Panc1 (cell line): ENCODE measurements at places on chromosomes 7 and 10.

DNA sequence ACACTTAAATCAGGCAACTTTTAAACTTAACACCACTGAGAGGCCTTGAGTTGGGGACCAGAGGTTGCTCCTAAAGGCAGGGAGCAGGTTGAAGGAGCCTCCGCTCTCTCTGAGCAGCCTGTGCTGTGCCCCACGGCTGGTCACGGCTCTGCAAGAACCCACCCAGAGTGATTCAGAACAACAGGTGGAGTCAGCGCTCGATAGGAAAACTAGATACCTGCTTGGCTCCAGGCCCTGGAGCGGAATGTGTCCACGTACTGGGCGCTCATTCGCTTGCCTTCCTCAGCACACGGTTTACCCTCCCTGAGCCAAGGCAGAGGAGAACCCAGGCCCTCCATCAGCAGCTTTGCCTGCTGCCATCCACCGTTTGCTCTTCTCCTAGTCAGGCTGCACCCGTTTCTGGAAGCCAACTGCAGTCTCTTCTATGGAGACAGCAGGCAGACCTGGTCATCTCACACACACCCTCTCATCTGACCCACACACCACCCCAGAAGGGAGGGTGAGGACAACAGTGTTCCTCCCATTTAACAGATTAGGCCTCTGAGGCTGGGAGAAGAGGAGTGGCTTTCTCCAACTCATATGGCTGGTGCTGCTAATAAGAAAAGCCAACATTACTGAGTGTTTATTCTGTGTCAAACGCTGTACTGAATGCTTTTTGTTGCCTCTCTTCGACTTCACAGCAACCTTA, 37.6 kb upstream of the PDCD4 start:
- no peak for DNase-seq

DNA sequence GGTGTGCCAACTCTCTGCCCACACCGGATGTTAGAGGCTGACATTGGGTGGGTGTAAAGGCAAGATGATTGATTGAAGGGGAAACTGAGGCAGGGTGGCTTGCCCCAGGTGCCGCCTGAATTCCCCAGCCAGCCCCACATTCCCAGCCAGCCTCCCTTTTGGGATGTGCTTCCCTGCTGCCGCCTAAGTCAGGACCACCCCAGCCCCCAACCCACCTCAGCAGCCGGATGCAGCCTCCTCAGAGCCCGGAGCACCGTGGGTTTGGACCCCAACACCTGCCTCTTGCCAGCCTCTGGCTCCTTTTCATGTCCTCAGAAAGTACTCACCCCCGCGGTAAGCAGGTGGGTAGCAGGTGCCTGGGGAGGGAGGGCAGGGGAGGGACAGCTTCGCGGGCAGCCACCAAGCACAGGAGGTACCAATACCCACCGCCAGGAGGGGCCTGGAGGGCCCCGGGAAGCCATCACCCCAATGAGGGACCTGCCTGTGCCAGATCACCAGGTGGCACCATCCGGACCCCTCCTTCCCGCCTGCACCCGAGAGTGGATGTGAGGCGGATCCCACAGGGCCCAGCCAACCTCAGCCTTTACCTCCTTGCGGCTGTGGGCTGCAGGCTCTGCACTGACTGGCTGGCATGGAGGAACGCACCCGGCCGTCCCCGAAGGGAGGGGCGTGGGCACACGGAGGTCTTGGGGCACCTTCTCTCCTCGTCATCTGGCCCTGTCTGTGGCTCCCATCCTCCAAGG, 60.5 kb downstream of the PWWP2B start:
- no peak for DNase-seq

DNA sequence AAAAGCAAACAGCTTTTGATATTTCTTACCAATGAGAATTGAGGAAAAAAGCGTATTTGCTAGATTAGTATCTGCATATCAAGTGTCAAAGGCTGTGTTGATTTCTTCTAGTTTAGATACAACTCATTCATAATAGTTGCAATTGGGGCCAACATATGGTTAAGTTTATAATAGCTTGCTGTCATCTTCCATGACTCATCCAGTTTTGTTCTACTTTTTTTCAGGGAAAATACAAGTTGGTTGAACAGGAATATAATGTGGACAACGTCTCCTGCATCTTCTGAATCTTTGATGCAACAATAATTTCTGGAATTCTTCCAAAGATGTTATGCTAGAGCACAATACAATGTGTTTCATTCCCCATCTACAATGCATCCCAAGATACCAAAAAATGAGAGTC, 182.0 kb downstream of the THSD7A start:
- DNase-seq, result no peak

DNA sequence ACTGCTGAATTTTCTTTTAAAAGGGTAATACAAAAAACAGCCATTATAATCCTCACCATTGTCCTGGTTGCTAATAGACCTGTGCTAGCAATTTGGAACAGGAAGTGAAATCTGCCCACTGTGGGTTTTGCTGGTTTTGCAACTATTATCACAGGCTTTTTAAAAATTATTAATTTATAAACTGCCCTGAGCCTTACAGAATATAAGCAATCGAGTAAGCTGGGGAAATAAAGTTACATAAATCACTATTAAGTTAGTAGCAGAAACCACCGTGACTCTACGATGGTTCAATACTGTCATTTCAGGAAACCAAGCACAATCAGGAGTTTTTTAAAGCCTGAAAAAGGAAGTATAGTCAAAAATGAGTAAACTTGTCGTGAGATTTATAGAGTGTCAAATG, 62.3 kb downstream of the TMEM26 start:
- no peak for DNase-seq

GRCh38 chr10:119658274-119658673, 7.1 kb downstream of the BAG3 start:
- no peak for DNase-seq

DNA sequence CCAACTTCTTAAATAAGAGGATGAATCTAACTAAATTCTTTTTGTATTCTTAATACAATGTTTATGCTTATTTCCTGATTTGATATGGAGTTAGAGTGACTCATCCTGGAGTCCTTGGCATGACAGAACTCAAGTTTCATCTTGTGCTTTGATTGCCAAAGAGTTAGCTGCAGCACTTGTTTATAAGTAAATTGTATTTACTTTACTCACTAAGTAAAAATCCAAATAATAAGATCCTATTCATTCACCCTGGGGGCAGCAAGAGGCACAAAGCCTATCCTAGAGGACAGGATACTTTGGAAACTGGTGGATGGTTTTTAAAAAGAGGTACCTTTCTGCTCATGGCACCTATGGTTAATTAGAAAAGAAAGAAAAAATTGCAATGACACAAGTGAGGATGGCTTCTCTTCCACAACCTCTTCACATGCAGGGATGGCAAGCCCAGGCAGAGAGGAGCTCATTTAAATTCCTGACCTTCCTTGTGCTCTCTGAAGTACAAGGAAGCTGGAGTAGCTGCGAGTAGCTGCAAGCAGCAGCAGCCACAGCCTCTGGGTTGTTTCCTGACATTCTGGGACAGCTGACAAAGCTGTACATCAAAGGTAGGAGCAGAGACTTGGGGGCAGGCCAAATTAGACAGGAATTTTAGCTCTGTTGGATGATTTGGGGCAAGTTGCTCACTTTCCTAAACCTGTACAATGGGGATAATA, 28.5 kb upstream of the CROT start:
- no peak for DNase-seq

GRCh38 chr10:113399065-113399464, 153.8 kb upstream of the HABP2 start:
- no peak for DNase-seq

- no peak for DNase-seq
These were observed 55.3 kb upstream of the POM121L12 start for GRCh38 chr7:52980129-52980528.

DNA sequence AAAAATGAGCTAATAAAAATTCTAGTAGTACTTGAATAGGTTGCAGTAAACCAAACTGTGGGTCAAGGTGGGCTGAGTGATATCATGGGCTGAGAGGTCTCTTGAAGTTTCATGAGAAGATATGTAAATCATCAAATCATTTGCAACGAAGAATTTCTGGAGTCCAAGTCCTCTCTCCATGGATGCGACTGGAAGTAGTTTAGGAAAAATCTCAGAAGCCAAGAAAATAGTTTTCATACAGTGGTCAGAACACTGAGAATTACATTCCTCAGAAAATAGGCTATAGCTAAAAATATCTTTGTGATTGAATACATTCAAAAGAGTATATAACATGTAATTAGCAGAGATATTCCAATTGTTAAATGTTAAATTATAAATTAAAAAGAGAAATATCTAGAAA, 3.6 kb upstream of the IFIT1 start:
- DNase-seq, result no peak

DNA sequence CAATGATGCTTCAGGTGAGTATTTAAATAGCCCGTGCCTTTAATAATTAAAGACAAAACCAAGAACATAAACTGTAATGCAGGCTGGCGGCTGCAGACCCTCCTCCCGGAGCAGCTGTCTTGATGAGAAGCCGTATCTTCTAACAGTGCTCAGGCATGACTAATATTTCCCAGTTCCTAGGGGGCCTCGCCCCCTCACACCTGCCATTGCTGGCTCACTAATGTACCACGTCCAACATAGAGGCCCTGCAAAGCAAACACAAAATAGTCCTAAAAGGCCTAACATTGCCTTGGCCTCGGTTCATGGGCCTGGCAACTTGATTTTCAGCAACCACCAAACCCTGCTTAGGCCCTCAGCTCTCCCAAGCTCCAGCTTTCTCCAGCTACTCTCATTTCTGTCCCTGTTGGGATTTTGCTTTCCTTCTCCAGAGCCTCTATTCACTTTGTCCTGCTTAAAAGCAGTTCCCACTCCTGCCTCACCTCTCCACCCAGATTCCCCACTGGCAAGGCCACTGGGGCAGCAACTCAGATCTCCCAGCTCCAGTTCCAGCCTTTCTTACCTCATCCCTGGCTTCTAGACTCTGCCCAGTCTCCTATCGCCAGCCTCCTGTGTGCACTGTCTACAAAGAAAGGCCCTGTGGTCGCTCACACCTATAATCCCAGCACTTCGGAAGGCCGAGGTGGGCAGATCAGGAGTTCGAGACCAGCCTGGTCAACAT, 16.2 kb downstream of the SORBS1 start:
- no peak for DNase-seq

DNA sequence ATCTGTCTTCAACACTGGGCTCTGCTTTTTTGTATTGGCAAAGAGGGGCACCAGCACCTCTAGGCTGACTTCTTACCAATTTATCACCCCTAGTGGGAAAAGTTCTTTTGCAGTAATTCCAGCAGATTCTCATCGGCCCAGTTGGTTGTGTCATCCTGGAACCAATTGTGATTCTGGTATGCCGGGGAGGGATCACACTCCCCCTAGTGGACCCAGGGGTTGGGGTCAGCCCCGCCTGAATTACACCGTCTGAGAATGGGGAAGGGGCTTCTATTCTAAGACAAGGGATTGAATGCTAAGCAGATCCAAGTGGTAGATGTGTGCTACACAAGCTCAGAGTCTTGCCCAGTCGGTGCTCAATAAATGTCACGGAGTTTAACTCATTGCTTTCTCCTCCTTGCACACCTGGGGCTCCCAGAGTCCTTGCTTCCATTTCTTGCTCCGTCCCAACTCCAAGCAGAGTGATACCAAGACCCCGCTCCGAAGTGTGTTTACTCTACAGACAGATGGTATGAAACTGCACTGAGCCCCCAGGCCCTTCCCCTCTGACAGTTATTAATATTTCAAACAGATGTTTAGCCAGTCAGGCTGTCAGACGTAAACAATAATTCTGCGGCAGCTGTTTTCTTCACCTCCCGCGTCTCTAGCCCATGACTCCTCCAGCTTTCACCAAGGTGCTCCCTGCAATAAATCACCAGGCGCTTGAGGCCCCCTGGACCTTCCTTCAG, 71.9 kb downstream of the C10orf105 start:
- no peak for DNase-seq

DNA sequence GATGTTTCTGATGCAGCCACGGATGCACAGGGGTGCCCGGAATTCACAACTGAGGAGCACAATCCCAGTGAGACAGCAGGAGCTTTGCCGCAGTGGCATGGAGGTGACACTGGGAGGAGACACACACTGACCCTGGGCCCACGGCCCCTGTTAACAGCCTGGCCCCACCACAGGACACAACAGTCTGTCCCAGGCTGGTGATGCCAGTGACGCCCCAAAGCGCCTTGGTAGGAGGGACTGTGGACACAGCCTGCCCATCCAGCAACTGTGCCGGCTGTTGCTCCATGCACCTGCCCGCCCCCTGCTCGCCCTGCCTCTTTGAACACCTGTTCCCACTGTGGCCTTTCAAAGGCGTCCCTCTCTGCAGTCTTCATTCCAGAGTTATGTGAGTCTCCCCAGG, 49.8 kb downstream of the KLF6 start:
- DNase-seq, result no peak

DNA sequence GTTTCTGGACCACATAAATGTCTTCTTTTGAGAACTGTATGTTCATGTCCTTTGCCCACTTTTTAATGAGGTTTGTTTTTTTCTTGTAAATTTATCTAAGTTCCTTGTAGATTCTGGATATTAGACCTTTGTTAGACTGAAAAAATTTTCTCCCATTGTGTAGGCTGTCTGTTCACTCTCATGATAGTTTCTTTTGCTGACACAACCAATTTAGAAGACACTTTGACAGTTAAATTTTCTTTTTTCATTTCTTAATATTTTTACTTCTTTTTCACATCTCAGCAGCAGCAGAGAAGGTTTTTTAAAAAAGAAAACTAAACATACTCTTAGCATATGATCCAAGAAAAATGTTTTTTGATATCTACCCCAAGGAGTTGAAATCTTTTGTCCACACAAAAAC, 61.8 kb downstream of the RNF32 start:
- DNase-seq, result no peak

DNA sequence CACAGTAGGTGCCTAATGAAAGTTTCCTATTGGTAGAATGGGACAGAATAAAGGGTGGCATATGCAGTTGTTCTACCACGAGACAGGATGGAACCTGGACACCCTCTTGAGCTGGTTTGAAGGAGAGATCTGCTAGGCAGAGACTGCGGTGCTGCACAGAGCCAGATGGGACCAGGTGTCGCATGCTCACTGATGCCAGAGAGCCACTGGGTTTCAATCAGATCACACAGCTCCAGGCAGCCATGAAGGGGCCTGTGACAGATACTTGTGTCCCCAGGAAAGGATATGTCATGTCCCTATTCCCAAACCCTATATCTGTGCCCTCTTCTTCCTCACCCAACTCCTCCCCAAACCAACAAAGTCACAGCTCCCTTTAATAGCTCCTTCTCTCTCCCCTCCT, 235.7 kb downstream of the PRPF18 start:
- DNase-seq, result no peak

DNA sequence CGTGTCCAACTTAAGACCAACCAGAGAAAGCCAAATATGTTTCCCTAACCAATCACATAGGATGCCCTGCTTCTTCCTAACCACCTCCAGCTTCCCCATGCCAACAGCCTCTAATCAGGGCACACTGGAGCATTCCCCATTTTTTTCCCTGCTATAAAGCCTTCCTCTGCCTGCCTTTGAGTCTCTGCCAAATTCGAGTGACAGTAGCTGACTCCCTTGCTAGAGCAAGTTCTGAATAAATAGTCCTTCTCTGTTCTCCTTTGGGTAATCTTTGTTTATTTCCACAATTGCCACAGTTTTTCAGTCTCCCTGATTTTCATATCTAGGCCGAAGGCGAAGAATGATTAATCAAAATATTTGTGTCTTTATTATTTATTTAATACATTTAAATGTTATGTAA, 96.7 kb downstream of the ANLN start:
- no peak for DNase-seq
